ENCODE measurements at places on chromosomes 2 and 18.

DNA sequence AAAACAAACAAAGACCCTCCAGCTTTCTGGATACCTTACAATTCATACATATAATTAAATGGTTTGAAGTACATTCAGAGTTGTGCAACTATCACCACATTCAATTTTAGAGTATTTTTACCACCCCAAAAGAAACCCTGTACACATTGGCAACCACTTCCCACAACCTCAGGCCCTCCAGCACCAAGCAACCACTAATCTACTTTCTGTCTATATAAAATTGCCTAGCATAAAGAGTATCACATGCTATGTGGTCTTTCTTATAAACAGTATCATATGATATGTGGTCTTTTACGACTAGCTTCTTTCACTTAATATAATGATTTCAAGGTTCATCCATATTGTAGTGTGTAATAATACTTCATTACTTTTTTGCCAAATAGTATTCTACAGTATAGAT lies 7.3 kb downstream of the IER3IP1 start:
- DNase-seq, result no peak

GRCh38 chr2:133516405-133517026 lies 51.7 kb downstream of the NCKAP5 start:
- no peak for DNase-seq

DNA sequence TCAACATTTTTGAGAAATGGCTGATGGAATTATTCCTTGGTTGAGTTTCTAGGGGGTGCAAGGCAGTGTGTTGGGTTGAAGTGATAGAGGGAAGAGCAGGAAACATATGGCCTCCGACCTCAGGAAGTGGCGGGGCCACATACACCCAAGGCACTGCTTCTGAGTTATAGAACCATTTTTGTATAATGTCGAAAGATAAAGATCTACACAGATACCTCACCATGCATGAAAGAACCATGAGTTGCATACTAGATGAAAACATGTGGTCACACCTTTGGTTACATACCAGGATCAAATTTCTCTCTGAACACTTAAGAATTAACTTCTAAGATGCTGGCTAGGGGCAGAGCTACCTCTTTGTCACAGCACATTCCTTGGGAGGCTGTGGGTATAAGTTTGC lies 23.2 kb downstream of the LAMA3 start:
- peak; percentile 75 for DNase-seq

- DNase-seq, result no peak
Measured at GRCh38 chr2:46963941-46964673, 48.5 kb upstream of the MCFD2 start.

GRCh38 chr2:217327953-217328621 lies 468.2 kb upstream of the TNP1 start:
- DNase-seq, result no peak

DNA sequence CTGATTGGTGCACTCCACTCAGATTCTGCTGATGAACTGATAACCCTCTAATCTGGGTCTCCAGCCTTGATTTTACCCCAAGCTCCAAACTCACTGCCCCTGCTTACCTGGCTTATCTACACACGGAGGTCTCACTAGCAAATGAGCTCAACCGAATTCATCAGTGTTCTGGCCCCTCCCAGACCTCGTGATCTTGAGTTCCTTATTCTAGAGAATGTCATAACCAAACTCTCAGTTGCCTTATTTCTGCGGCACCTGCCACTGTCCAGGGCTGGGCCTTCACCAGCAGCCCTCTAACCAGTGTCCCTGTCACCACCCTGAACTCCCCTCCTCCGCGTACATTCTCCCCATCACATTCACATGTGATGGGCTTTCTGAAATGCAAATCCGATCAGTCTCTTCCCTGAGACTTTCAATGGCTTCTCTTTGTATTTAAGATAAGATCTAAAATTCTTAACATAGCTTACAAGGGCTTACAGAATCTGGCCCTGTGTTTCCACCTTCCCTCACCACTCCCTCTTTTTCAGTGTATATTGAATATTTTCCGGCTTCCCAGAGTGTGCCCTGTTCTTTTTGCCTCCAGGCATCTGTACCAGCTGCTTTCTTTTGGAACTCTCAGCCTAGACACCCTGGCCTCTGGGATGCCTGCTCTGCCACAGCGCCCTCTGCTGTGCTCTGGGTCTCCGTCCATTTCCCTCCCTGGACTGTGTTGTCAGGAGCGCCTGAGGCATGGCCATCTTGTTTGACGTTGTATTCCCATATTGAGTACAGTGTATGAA lies 31.1 kb downstream of the NAB1 start:
- peak; percentile 32 for DNase-seq

GRCh38 chr2:31440764-31441163 lies 26.2 kb upstream of the XDH start:
- no peak for DNase-seq

GRCh38 chr18:24878289-24878688 lies 417.9 kb downstream of the HRH4 start:
- no peak for DNase-seq

DNA sequence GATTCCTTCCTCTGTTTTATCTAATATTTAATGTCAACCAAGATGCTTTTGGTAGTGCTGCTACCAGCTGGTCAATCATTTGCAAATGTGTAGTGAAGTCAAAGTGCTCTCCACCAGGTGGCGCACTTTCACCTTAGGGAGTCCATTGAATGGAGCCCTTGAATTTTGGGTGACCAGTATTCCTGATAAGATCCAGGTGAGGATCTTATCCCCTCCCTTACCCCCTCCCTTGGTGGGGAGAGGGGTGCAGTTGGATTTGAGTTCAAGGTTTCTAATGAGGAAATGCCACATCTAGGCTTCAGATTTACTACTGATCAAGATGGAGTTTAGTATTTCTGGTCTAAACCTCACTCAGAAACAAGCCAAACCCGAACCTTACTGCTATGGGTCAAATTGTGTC lies 12.0 kb upstream of the E2F6 start:
- DNase-seq, result peak; percentile 46
